ENCODE measurements at places on chromosomes 11 and 22.

- DNase-seq: no peak
Measured at GRCh38 chr11:7900686-7901085, 30.4 kb downstream of the OR10A6 start.

- DNase-seq: no peak
Measured at GRCh38 chr11:118233377-118233776, 8.6 kb upstream of the JAML start.

- no peak for DNase-seq
Measured at GRCh38 chr11:88297421-88297820, 40.1 kb downstream of the CTSC start.

GRCh38 chr11:64472593-64473455 lies 113.9 kb downstream of the RPS6KA4 start:
- no peak for DNase-seq

DNA sequence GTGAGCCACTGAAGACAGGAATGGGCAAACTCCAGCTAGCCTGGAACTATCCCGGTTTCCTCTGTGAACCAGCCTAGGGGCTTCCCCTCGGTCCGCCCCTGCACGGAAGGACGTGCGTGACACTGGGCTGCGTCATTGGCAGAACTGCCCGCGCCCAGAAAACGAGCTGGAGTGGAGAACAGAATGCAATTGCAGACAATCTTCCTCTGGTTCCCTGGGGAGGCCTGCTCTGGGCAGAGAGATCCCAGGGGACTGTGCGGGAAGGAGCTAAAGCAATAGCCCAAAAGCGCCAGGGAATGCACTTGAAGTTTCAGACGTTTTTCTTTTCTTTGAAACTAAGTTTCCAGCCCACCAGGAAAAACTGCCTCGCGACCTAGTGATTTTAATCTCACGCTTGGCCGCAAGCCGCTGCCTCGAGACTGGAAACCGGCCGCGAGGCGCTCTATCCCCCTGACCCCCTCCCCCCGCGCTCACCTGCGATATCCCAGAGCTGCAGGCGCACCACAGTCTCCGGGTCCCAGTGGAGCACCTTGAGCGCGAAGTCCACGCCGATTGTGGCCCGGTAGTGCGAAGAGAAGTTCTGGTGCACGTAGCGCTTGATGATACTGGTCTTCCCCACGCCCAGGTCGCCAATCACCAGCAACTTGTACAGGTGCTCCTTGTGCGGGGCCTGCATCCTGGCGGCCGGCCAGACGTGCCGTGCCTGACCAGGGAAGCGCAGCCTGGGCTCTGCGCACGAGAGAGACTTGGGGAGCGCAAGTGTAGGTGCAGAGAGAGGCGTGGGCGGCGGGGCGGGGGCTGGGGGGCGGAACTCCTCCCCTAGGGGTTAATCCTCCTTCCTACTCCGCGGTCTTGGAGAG lies at the start of gene RAB38:
Gene RAB38, minus strand, starts transcription at position 735 of the 860 bp plus-strand sequence. Its CDS starts 59 bp downstream, at position 676.
- DNase-seq: peak; percentile 75

GRCh38 chr11:27020751-27021150 lies 19.9 kb upstream of the BBOX1 start:
- DNase-seq: no peak

DNA sequence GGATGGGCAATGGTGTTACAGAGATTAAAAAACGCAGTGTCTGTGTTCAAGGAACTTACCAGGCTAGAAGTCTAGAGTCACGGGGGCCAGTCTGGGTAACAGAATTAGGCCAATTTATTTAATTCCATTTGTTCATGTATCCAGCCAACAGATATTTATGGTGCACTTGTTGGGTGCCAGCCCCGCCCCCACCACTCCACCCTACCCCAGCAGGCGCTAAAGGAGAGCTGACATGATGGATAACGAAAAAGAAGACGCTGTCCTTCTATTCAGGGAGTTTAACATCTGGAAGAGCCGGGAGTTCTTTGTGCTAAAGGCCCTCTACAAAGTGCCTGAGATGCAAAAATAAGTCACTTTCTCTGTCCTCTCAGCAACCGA lies 1.1 kb upstream of the BMAL1 start:
- DNase-seq: no peak

GRCh38 chr22:40592352-40593113 lies 44.0 kb downstream of the MRTFA start:
- no peak for DNase-seq

DNA sequence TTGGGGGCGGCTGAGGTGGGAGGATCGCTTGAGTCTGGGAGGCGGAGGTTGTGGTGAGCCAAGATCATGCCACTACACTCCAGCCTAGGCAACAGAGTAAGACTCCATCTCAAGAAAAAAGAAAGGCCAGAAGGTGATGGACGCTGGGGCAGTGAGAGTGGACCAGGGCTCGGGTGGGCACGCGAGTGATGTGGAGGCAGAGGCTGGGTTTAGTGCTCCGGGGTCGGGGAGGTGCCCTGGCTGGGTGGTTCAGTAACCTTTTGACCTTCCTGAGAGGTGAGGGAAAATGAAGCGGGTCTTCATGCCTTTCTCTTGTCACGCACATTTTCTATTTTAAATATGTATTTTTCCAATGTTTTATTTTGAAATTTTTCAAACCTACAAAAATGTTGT lies 45.1 kb downstream of the ST14 start:
- no peak for DNase-seq

DNA sequence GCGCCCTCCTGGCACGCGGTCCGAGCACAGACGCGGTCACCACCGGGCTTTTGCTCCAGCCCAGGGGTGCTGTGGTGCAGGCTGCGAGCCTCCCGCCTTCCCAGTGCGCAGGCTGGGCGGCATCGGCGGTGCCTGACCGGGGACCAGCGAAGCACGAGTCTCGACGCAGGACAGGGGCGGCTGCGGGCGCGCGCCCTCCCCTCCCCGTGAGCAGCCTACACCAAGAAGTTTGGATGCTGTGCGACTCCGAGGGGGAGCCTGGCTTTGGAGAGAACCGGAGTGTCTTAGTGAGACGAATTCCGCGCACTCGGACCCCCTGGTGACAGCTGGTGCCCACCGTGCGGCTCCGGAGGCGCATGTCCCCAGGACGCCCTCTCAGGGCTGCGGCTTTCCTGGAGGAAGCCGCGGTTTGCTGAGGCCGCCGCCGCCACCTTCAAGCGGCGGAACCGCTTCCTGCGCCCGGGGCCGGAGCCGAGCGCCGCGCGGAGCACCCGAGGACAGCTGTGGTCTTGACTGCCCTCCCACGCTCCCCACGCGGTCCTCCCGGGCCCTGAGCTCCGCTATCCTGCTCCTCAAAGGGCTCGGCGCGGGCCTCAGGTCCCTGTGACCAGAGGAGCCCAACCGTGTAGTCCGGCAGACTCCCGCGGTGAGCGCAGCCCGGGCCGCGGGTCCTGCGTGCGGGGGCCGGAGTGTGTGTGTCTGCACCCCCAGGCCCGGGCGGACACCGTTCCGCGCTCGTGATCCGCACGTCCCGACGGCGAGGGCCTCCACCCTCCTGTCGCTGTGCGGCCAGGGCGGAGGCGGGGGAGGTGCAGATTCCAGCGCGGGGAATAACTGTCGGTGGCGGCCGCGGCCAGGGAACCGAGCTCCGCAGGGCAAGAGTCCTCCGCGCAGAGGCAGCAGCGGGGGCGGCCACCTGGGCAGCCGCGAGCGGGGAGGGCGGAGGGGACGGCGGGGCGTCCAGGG lies 1.7 kb downstream of the FGF3 start:
- DNase-seq: no peak

DNA sequence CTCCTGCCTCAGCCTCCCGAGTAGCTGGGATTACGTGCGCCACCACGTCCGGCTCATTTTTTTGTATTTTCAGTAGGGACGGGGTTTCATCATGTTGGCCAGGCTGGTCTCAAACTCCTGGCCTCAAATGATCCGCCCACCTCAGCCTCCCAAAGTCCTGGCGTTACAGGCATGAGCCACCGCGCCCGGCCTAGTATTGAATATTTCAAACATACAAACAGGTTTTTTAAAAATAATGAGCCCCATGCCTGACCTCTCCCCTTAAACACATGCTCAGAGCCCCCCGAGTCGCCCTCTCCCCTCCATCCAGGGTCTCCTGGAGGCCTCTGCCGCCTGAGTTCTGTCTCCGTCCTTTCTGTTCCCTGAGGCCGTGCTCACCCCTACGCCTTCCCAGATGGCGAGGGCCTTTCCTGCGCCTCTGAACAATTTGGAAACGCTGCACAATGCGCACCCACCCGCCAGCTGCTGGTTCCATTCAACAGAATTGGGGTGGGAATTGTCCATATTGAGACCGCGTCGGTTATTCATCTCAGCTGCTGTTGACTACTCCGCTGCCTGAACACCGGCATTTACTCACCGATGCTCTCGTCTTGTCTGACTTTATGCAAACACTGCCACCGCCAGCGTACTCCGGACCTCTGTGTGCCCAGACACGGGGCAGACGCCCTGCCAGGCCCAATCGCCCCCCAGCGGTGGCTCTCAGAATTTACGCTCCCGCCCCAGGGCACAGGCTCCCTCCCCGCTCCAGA lies 13.6 kb upstream of the RNH1 start:
- no peak for DNase-seq

DNA sequence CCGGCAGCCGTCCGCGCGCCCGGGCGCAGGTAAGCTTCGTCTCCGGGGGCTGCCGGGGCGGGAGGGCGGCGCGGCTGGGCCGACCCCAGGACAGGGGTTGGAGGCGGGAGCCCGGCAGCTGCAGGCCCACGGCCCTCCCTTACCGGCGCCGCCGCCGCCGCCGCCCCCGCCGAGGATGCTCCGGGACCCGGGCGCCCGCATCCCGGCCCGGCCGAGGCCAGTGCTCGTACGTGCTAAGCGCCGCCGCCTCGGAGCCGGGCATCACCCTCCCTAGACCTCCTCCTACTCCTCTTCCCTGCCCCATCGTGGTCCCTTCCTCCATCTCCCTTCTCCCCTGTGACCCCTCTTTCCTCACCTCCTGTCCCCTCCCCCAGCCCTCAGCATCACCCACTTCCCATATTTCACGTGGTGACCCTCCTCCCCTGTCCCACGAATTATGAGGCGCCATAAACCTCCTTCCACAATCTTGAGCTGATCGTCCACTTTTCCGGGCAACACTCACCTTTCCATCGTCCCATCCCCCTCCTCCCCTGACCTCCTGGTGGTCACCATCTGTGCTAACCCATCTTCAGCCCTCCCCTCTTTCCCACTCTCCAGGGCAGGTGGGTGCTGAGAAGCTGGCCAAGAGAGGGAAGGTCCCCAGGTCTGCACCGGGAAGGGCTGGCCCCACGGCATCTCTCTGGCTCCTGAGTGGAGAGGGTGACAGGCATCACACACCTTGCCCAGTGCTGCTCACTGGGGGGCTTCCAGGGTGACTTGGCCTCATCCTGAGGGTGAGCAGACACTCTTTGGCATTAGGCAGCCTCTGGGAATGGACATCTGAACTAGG lies 612 bp downstream of the ASPHD2 start:
- peak; percentile 26 for DNase-seq

GRCh38 chr11:47499614-47500013 lies 50.7 kb upstream of the RAPSN start:
- no peak for DNase-seq

GRCh38 chr11:40274017-40274416 lies 1185.4 kb downstream of the LRRC4C start:
- DNase-seq: no peak

DNA sequence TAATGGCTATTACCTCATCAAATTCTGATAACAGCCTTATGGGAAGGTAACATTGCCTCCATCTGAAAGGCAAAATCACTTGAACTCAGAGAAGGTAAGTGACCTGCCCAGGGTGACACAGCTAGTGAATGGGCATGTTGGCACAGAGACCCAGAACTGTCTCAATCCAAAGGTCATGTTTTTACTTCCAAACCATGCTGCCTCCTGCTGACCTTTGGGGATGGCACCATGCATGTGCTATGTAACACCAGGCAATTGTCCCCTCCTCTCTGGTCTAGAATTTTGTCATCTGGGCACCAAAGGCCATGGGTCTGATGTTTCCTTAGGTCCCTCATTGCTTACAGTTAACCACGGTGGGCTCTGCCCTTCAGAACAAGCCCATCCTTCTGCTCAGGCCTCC lies 417.4 kb downstream of the SOX6 start:
- DNase-seq: no peak

GRCh38 chr11:99881610-99882009 lies 805.5 kb upstream of the ARHGAP42 start:
- DNase-seq: no peak

DNA sequence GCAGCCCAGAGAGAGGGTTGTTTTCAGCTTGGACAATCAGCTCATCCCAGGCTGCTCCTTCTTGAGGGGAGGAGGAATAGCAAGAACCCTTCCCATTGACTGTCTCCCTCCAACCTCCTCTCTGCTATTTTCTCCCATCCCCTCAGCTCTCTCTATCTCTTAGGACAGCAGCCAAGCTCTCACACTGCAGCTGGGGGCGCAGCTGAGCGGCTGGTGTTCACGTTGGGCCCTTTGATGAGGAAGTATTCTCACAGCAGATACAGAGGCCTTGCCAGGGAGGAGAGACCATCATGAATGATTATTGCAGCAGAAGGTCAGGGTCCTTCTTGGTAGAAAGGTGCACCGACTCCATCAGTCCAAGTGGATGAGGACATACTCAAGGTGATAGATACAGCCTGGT lies 26.5 kb upstream of the CADM1 start:
- no peak for DNase-seq

DNA sequence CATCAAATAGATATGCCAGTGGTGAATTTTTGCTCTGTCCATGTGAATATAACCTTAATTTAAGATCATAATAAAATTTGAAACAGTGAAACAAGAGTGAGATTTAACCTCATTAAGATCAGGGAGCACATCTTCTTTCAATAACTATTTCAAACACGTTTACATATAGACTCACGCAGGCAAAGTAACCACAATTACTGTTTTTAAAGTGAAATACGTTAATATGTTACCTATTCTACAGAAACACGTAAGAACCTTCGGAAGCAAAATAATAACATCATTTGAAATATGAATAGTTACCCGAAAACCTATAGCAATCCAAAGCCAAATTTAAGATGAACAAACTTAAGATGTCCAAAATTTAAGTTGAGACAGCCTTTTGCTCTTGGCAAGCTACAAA lies 136.2 kb upstream of the ZC3H12C start:
- no peak for DNase-seq

- DNase-seq: no peak
Measured at GRCh38 chr11:28257761-28258160, 149.6 kb downstream of the METTL15 start.

GRCh38 chr11:73612601-73613140 lies 14.8 kb upstream of the FAM168A start:
- DNase-seq: no peak

- no peak for DNase-seq
Measured at GRCh38 chr11:8023831-8024555, 36.9 kb downstream of the EIF3F start.

DNA sequence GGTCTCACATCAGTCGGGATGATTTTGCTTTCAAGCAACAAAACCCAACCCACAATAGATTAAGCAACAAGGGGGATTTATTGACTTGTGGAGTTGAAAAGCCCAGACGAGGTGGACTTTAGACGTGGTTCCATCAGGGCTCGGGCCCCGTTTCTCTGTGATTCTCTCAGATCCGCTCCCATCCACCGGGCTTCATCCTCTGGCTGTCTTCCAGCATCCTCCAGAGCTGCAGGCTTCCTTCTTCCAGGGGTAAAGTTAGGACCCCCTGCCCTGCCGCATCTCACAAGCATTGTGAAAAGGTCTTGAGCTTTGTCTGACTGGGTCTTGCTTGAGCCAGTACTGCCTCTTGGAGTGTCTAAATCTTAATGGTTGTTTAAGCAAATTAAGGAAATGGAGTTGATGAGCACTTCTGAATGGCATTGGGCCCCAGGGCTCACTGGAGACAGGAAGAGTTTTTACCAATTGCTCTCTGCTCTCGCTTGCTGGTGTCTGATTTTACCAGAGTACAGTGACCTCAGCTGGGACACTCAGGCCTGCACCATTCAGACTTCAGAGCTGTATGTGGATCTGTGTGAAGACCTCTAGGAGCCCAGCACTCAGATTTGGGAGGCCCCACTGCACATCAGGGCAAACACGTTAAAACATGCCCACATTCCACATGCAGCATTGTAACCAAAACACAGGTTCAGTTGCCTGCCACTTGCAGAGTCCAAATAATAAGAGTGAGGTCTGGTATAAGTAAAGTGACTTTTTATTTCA lies 13.5 kb upstream of the FTH1 start:
- DNase-seq: no peak

All from stimulated activated naive CD8-positive, alpha-beta T cell treated with anti-CD3 and anti-CD28 coated beads, Interleukin-15, Interleukin-2, amounts not matched to agents 100 U/mL and 50 U/mL, for 24 hours (primary cell).